GM19239 (cell line): ENCODE measurements at places on chromosomes 1 and 21.

DNA sequence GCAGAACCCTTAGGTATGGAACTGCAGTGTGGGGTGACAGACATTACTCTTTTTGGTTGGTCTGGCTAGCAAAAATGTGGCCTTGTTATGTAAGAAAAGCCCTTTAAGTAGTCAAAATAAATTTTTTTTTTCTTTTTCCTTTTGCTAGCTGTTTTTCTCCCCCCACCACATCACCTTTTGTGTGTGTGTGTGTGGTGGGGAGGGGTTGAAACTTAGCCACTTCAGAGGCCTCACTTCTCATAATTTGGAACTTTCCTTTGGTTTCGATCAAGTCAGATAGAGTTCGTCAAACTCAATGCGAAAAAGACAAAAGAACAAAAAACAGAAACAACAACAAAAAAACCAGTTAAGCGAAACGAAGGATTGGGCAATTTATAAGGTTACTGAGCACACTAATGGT, 1.9 kb upstream of the PRMT2 start:
- no peak for DNase-seq

DNA sequence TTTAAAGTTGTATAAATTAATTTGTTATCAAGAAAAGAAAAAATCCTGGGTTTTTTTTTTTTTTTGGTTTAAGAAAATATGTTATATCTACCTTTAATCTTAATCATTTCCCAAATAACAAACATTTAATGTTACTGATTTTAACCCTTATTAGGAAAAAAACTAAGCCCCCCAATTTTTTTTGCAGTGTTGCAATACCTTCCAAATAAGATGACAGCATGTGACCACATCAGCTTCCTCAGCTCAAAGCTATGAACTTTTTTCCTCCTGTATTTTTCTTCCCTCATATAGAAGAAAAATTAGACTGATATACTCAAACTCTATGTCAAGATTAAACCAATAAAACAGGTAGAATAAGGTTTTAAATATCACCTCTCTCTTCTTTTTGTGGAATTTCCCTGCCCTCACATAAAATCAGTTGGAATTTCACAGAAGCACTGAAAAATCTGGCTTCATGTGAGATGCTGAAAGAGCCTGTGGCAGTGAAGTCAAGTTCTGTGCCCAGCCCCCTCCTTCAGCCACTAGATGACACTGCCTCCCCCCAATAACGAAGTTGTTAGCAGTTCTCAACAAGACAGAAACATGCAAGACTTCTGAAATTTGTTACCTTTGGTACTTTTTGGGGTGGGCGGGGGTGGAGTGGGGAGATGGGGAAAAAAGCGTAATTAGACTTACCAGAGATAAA, 9.6 kb upstream of the SMYD2 start:
- DNase-seq, result no peak

GRCh38 chr1:117209094-117209493, 1.6 kb downstream of the VTCN1 start:
- DNase-seq, result no peak

GRCh38 chr1:153122831-153123421, 9.6 kb upstream of the SPRR2F start:
- DNase-seq, result no peak

DNA sequence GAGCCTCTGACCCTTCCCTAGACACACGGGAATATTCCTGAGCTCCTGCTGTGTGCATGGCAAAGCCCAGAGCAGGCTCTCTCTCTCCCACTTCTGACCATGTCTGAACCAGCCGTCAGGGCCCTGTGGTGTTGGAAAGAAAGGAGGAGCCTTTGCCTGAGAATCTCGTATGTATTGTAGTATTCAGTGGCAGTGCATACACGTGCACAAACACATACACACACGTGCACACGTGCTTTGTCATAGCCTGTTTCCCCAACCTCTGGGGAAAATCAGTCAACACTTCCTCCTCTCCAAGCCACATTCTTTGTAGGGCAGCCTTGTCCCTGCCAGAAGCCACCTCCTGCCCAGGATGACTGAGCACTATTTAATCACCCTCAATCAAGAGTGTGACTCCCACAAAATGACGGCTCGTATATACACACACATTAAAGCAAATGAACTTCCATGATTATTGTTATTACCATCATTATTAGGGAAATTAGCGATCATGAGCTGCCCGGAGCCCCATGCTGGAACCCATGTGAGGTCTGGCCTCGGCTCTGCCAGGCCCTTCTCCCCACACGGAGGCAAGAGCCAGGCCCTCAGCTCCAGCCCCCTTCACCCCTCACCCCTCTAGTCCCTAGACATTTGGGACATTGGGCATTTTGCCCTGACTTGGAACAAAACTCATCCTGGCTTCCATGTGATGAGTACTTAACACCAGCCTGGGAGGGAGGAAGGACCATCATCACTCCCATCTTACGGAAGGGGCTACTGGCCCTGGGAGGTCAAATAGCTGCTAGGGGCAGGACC, 331.9 kb downstream of the NPHP4 start:
- no peak for DNase-seq

DNA sequence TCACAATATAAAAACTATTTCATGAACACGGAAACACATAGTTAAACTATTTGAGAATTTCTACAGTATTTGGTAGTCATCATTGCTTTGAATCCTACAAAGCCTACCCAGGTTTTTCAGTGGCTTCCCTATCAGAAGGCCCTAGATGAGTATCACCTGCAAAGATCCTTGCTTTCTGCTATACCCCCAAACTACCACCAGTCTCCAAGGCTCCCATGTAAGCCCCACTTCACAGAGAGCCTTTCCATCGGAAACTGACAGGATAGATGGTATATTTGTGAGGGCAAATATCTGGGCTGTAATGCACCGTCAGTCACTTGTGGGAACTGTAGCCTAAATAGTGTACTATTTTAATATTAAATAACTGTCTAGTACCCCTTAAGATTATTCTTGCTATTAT, 674.3 kb downstream of the BRINP3 start:
- no peak for DNase-seq
